ENCODE measurements at places on chromosomes 11 and 22. TPM values are rescaled to one million over a fixed set of nuclear protein-coding genes. Genes with fewer than 3 reads are reported as not detected.

Gene SERPING1
- 21.9 TPM for polyA plus RNA-seq

Gene GGT5
- not detected for polyA plus RNA-seq

Gene C22orf42
- not detected for polyA plus RNA-seq

Gene MSANTD4
- 10.6 TPM for polyA plus RNA-seq

DNA sequence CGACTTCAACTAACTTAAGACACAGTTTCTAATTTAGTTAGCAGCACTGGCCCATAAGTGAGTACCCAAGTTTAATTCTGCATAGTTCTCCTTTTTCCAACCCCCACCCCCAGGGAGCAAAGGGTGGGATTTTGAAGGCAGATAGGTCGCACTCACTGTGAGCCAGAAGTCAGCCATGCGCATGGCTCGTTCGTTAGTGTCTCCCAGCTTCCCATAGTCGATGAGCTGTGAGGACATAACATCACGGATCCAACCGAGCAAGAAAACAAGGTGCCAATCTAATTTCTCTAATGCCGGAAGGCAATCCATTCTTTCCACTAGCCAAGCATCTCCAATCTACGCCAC, 577 bp downstream of the MRPL17 start:
- H3K4me1 ChIP-seq = peaks cover 14% of the 10 kb centered on the region
- H3K27me3 ChIP-seq = no peaks in the 10 kb centered on the region
- no peak for DNase-seq
- H3K4me3 ChIP-seq = peak overlapping the region; percentile 94
- peaks cover 7% of the 10 kb centered on the region for H3K36me3 ChIP-seq

- H3K4me3 ChIP-seq = no peak overlapping the region
- peaks cover 5% of the 10 kb centered on the region for H3K4me1 ChIP-seq
- no peak for DNase-seq
- H3K27me3 ChIP-seq = no peaks in the 10 kb centered on the region
These were observed 2.4 kb upstream of the HEPACAM start for GRCh38 chr11:124938206-124938765.

GRCh38 chr11:36070954-36071330, 127.1 kb downstream of the LDLRAD3 start:
- no peaks in the 10 kb centered on the region for H3K36me3 ChIP-seq
- peaks cover 22% of the 10 kb centered on the region for H3K4me1 ChIP-seq
- no peak for DNase-seq
- no peak overlapping the region for H3K4me3 ChIP-seq
- no peaks in the 10 kb centered on the region for H3K27me3 ChIP-seq
- no peak overlapping the region for H3K27ac ChIP-seq

GRCh38 chr22:37629928-37630327, 9.5 kb upstream of the SH3BP1 start:
- no peak overlapping the region for H3K27ac ChIP-seq
- H3K36me3 ChIP-seq = peaks cover 22% of the 10 kb centered on the region
- no peak overlapping the region for H3K4me3 ChIP-seq
- peaks cover 15% of the 10 kb centered on the region for H3K4me1 ChIP-seq

DNA sequence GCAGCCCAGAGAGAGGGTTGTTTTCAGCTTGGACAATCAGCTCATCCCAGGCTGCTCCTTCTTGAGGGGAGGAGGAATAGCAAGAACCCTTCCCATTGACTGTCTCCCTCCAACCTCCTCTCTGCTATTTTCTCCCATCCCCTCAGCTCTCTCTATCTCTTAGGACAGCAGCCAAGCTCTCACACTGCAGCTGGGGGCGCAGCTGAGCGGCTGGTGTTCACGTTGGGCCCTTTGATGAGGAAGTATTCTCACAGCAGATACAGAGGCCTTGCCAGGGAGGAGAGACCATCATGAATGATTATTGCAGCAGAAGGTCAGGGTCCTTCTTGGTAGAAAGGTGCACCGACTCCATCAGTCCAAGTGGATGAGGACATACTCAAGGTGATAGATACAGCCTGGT, 26.5 kb upstream of the CADM1 start:
- H3K27me3 ChIP-seq = no peaks in the 10 kb centered on the region
- H3K4me3 ChIP-seq = no peak overlapping the region
- no peaks in the 10 kb centered on the region for H3K4me1 ChIP-seq
- H3K36me3 ChIP-seq = no peaks in the 10 kb centered on the region
- DNase-seq = no peak

DNA sequence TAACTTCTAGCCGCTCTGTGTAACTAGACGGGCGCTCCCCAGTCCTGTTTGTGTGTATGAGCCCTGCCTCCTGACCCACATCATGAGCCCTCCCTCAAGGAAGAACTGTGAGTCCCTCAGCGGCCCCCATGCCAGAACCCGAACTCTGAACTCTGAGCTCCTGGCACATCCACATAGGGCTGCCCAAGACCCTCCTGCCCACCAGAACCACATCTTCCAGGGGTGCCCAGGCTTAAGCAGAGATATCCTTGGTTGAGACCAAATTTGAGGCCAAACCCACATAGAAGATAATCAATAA, 3.0 kb downstream of the TRIM29 start:
- peaks cover 23% of the 10 kb centered on the region for H3K36me3 ChIP-seq
- DNase-seq = no peak
- no peaks in the 10 kb centered on the region for H3K27me3 ChIP-seq
- H3K4me1 ChIP-seq = peaks cover 65% of the 10 kb centered on the region

DNA sequence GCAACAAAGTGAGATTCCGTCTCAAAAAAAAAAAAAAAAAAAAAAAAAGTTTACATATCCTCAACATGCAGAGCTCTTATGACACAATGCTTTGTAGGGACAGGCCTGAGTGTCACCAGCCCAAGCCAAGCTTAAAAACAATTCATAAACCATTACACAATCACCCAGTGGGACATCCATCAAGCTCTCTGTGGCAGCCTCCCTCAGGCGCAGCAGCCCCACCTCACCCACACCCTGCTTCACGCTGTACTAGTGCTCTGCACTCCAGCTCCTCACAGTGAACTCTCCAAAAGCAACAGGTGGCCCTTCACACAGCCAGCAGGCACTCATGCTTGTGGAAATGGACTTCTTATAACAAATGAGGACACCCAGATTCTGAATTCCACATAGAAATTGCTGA, 3.5 kb upstream of the FOXRED2 start:
- no peak for DNase-seq
- no peaks in the 10 kb centered on the region for H3K4me1 ChIP-seq
- H3K4me3 ChIP-seq = no peak overlapping the region
- no peak overlapping the region for H3K27ac ChIP-seq

All from keratinocyte (primary cell).